ENCODE measurements at places on chromosomes 5 and 9.
A peak's percentile ranks its signal among the peaks of the same experiment; 100 is the strongest.

DNA sequence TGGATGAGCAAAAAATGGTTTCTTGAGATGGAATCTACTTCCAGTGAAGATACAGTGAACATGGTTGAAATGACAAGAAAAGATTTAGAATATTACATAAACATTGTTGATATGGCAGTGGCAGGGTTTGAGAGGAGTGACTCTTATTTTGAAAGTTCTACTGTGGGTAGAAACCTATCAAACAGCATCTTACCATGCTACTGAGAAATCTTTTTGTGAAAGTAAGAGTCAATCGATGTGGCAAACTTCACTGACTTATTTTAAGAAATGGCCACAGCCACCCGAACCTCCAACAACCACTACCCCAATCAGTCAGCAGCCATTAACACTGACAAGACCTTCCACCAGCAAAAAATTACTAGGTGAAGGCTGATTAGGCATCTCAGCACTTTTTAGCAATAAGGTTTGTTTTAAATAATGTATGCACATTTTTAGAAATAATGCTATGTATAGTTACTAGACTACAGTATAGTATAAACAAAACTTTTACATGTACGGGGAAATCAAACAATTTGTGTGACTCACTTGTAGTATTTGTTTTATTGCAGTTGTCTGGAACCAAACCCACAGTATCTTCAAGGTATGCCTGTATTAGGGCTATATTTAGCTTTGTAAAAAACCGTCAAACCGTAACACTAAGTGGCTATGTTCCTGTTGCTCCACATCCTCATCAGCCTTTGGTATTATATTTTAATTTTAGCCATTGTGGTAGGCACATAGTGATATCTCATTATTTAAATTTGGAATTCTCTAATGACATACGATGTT is 30.6 kb upstream of the ADAMTS6 start:
- ATAC-seq = no peak

- ATAC-seq = no peak
Measured at GRCh38 chr5:36576721-36577120, 29.7 kb upstream of the SLC1A3 start.

GRCh38 chr9:95533996-95534680 is 17.4 kb upstream of the PTCH1 start:
- ATAC-seq = no peak

DNA sequence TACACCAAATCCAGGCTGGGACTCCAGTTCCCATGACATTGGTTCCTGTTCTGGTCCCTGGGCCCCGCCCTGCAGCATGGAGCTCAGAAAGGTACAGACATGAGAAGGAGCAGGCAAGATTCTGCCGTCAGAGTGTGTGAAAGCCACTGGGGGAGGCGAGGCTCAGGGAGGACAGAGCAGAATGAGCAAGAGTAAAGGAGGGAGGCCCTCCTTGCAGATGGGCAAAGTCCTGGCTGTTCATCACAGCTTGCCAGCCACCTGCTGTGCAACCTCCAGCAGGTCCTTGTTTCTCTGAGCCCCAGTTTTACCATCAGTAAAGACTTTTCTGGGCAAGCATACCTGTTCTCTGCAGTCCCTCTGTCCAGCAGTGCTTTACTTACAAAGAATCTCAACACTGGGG is 73.3 kb downstream of the HRH2 start:
- ATAC-seq = no peak

GRCh38 chr9:130331573-130331972 is 66.0 kb downstream of the HMCN2 start:
- peak; percentile 8 for ATAC-seq

DNA sequence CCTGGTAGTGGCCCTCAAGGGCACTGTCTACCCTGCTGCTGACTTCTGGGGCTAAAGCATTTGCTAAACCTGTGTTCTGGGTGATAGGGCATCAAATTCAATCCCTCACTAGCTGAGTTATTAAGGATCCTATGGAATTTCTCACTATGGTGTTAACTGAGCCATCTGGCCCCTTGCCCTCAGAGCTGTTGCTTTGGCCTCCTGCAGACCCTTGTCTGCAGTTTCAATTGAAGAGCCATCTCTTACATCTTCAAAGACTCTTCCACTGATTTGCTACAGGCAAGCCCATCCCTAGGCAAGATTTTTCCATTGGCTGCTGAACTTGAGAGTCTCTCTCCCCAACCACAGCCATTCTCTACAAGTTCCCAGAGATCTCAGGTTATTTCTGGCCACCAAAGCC is 418.2 kb downstream of the ZNF608 start:
- ATAC-seq = no peak

- no peak for ATAC-seq
Measured at GRCh38 chr9:75451505-75451904, 363.2 kb downstream of the OSTF1 start.

DNA sequence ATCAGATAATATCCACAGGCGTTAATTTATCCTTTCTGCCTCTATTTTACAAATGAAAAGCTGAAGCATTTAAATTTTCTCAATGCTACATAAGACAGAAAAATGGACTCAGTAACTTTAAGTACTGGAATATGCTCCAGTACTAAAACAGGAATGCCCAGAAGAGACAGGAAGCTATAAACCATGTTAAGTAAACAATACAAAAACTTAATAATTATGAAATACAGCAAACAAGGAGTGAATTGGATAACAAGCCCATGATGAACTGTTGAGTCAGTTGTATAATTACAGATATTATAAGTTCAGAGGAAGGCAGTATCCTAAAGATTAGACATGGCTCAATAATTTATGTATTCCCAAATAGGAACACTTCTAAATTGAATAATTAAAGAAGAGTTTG is 148.5 kb downstream of the CHSY3 start:
- no peak for ATAC-seq

- ATAC-seq = no peak
Measured at GRCh38 chr9:26437056-26437711, 455.4 kb downstream of the CAAP1 start.

- ATAC-seq = no peak
Measured at GRCh38 chr5:75286211-75286773, 49.6 kb upstream of the ANKRD31 start.

DNA sequence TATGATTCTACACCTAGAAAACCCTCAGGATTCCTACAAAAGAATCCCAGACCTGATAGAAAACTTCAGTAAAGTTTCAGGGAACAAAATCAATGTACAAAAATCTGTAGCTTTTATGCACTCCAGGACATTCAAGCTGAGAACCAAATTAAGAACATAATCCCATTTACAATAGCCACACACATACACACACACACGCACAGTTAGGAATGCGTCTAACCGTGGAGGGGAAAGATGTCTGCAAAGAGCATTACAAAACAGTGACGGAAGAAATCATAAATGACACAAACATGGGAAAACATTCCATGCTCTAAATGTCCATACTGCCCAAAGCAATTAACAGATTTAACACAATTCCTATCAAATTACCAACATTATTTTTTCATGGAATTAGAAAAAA is 51.4 kb upstream of the CAST start:
- no peak for ATAC-seq

GRCh38 chr5:104344809-104345208 is 782.2 kb upstream of the NUDT12 start:
- no peak for ATAC-seq

DNA sequence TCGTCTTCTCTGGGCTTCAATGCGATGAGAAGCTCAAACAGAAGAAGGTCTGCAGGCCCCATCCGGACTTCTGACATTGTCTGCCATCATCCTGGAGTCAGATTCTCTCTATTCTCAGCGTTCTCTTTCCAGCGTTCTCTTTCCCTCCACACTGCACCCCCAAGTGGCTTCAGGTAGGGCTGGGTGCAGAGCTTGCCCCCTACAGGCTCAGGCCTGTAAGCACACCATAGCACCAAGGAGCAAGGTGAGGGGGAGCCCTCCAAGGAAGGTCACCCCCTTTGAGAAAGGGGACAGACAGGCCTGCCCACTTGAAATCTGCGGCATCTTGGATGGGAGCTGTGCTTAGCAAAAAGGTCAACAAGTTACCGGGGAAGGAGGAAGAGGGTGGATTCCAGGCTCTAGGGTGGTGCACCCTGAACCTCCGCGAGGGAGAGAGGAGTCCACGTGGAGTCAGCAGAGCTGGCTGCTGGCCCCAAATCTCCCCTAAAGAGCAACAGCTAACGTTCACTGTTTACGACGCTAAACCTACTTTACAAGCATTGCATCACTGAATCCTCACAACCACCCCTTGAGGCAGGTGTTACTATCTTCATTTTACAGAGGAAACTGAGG is 27.5 kb downstream of the GPX3 start:
- peak; percentile 81 for ATAC-seq

- ATAC-seq = no peak
Measured at GRCh38 chr5:137350791-137351190, 148.3 kb downstream of the SPOCK1 start.

GRCh38 chr9:112361601-112362000 is 18.3 kb upstream of the HSDL2 start:
- ATAC-seq = peak; percentile 75

DNA sequence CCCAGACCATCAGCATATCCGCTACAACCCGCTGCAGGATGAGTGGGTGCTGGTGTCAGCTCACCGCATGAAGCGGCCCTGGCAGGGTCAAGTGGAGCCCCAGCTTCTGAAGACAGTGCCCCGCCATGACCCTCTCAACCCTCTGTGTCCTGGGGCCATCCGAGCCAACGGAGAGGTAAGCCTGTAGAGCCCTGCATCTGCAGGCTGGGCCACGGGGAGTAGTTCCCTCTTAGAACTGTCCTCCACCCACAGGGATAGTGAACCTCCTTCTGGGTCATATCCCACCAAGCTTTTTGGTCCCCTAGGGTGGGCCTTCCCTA is 569 bp downstream of the GALT start:
- peak; percentile 43 for ATAC-seq

DNA sequence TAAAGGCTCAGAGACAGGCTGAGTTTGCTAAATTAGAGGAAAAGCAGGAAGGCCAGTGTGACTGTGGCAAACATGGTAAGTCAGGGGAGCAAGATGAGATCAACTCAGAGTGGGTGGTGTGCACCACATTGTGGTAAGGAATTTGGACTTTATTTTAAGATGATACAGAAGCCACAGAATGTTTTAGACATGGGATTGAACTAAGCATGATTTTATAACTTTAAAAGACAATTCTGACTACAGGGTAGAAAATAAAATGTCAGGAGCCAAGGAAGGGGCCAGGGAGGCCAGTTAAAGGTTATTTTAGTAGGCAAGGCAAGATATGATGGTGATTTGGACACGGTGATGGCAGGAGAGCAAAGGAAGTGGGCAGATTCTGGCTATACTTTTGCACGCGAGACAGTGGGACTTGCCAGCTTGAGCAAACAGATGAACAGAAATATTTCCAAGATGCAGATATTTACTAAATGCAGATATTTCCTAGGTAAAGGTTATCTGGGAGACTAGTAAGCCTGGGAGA is 53.9 kb downstream of the TSSK1B start:
- ATAC-seq = no peak

- no peak for ATAC-seq
Measured at GRCh38 chr5:178637356-178638074, 10.7 kb upstream of the CLK4 start.

GRCh38 chr9:120942186-120943001 is 15.8 kb upstream of the TRAF1 start:
- ATAC-seq = peak; percentile 78

DNA sequence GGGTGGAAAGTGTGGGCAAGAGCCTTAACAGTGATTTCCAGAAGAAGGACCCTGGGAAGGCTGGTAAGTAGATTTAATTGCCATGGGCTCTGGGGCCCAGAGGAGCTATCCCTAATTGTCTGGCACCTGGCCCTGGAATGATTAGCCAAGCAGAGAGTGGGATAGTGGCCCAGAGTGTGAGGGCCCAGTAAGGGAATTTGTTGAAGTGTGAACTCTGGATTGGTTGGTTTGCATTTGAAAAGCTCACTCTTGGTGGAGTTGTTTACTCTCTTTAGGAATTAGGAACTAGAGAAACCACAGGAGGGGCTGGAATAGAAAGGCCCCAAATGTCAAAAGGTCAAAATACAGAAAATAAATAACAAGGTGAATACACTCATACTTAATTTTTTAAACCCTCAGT is 207.1 kb downstream of the GABRG2 start:
- no peak for ATAC-seq

GRCh38 chr5:39218482-39219402 is 621 bp downstream of the FYB1 start:
- no peak for ATAC-seq

DNA sequence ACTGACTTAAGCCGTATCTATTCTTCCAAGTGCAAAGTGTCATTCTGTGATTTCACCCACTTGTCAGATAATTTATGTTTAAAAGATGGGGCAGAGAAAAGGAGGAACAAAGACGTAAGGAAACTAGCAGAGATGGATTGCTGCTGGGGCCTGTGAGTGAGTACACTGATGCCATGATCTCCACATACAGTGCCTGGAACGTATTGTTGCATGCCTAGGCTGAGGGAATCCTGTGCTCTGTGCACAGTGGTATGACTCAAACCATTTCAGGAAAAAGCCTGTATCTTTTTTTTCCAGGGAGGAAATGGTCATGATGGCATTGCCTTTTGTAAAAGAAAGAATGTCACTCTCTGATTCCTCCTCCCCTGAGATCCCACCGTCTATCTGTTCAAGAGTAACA is 359.5 kb upstream of the ADAMTS16 start:
- ATAC-seq = no peak

DNA sequence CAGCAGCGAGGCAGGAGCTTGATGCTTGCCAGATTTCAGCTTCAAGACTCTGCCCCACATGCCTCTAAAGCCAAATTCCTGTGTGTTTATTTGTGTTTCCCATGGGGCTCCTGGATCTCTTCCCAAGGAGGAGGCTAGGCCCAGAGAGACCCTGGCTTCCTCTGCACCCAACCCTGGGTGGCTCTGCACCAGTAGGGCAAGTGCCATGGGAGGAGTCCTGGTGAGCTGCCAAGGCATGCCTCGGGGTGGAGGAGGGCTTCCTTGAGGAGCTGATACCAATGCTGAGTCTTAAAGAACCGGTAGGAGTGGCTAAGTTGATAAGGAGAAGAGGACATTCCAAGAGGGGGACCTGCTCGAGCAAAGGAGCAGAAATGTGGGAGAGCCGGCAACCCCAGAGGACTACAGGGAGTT is 6.8 kb upstream of the TIFAB start:
- ATAC-seq = no peak

DNA sequence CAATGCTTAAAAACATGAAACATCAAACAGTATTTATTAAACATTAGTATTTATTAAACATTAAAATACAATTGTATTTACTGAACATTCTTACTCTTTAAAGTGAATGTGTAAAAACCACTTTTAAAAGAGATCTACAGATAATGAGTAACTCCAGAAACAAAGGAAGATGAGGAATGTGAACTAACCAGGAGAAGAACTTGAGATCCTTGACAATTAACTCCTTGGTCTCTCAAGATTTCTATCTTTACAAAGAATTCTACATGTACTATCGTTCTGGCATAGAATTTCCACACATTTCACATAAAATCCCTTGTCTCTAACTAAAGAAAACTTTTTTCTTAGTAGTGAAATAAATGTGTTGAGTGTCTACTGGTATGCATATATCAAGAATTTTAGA is 28.7 kb upstream of the IFNE start:
- ATAC-seq = no peak

GRCh38 chr5:52964138-52964537 is 25.0 kb upstream of the ITGA2 start:
- peak; percentile 75 for ATAC-seq

GRCh38 chr9:18216376-18216775 is 257.6 kb upstream of the ADAMTSL1 start:
- no peak for ATAC-seq
